ENCODE measurements at places on chromosomes 6 and 20.

DNA sequence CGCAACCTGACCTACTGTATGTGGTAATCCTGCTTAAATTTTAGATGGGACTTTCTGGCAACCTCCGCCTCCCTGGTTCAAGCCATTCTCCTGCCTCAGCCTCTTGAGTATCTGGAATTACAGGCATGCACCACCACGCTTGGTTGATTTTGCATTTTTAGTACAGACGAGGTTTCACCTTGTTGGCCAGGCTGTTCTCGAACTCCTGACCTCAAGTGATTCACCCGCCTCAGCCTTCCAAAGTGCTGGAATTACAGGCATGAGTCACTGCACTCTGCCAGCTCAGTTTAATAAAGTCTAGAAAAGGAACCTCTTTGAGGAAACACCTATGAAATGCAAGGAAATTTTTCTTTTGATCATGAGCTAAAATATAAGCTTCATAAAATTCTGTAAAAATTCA is 9.0 kb upstream of the PLCB4 start:
- no peak overlapping the region for H3K4me3 ChIP-seq
- H3K4me1 ChIP-seq = peaks cover 19% of the 10 kb centered on the region
- H3K27ac ChIP-seq = peak overlapping the region; percentile 59
- no peaks in the 10 kb centered on the region for H3K36me3 ChIP-seq

DNA sequence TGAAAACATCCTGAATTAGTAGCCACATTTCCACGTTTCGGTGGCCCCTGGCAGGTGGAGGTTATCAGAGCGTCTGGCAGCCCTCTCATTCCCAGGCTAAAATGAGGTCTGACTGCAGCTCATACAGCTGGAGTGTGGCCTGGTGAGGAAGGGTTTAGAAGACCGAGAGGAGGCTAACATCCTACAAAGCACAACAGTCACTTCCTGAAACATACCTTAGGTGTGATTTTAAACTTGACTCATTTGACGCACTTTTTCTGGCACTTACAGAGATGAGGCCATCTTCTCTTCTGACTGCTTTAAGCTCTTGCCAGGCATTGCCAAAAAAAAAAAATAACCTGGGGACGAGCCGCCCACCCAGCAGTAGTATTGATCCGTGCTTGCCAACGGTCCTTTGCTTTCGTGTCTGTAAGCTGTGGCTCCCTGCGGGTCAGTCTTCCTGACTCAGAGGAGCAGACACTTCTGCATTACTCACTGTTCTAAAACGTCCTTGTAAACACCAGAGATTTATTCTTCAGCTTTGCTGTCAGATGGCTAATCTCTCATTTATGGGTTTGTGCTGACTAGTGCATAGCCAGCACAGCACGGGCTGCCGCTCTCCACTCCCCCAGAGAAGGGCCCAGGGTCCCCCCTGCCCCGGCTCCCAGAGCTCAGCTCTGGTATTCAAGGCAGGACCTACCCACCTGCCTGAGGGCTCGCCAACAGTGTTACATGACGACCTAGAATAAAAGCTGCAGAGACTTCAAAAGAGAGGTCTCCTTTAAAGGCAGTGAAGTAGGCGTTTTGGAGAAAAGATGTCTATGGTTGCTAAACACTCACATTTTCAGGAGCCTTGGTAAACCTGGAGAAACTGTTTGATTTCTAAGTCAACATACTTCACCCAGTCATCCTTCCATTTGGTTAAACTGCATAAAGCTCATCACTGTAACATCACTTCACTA is 78.5 kb upstream of the FRMD1 start:
- no peak overlapping the region for H3K4me3 ChIP-seq
- peak overlapping the region; percentile 40 for H3K27ac ChIP-seq
- H3K27me3 ChIP-seq = no peaks in the 10 kb centered on the region
- peaks cover 4% of the 10 kb centered on the region for H3K4me1 ChIP-seq
- H3K36me3 ChIP-seq = no peaks in the 10 kb centered on the region

GRCh38 chr6:105873799-105874198 is 212.3 kb upstream of the PRDM1 start:
- no peak overlapping the region for H3K27ac ChIP-seq
- no peaks in the 10 kb centered on the region for H3K4me1 ChIP-seq
- no peak for DNase-seq
- H3K27me3 ChIP-seq = no peaks in the 10 kb centered on the region

GRCh38 chr6:129486327-129486726 is 223.7 kb downstream of the ARHGAP18 start:
- H3K27ac ChIP-seq = no peak overlapping the region
- no peaks in the 10 kb centered on the region for H3K36me3 ChIP-seq
- H3K4me3 ChIP-seq = no peak overlapping the region
- DNase-seq = no peak
- H3K27me3 ChIP-seq = no peaks in the 10 kb centered on the region

DNA sequence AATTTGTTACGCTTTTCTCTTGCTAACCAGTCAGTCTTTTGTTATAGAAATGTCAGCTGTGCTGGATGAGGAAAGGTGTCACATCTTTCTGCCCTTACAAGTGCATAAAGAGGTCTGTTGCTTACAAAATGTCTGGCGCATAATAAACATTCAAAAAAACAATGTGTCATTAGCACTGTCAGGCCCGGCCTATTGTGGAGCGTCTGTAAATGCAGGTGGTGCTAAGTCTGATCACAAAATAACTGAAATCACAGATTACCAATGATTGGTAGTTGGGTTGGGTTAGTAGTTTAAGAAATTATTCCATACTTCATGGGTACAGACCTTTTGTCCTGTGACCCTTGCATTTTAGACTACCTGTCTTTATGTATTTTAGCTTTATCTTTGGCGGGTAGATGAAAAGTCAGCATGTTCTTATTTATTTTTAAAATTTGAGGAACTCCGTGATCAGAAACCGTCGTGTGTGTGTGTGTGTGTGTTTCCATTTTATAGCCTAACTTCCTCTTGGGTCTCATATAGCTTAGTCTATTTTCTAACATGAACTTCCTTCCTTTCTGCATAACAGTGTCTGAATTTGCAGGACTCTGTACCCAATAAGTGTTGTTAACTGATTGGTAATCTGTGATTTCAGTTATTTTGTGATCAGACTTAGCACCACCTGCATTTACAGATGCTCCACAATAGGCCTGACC is 88.1 kb upstream of the IFNGR1 start:
- no peaks in the 10 kb centered on the region for H3K36me3 ChIP-seq
- DNase-seq = no peak
- H3K27me3 ChIP-seq = no peaks in the 10 kb centered on the region
- no peak overlapping the region for H3K4me3 ChIP-seq

GRCh38 chr20:11267131-11267761 is 593.4 kb upstream of the JAG1 start:
- no peaks in the 10 kb centered on the region for H3K36me3 ChIP-seq
- H3K27me3 ChIP-seq = no peaks in the 10 kb centered on the region
- H3K4me3 ChIP-seq = no peak overlapping the region
- peaks cover 20% of the 10 kb centered on the region for H3K4me1 ChIP-seq
- H3K27ac ChIP-seq = peak overlapping the region; percentile 82

DNA sequence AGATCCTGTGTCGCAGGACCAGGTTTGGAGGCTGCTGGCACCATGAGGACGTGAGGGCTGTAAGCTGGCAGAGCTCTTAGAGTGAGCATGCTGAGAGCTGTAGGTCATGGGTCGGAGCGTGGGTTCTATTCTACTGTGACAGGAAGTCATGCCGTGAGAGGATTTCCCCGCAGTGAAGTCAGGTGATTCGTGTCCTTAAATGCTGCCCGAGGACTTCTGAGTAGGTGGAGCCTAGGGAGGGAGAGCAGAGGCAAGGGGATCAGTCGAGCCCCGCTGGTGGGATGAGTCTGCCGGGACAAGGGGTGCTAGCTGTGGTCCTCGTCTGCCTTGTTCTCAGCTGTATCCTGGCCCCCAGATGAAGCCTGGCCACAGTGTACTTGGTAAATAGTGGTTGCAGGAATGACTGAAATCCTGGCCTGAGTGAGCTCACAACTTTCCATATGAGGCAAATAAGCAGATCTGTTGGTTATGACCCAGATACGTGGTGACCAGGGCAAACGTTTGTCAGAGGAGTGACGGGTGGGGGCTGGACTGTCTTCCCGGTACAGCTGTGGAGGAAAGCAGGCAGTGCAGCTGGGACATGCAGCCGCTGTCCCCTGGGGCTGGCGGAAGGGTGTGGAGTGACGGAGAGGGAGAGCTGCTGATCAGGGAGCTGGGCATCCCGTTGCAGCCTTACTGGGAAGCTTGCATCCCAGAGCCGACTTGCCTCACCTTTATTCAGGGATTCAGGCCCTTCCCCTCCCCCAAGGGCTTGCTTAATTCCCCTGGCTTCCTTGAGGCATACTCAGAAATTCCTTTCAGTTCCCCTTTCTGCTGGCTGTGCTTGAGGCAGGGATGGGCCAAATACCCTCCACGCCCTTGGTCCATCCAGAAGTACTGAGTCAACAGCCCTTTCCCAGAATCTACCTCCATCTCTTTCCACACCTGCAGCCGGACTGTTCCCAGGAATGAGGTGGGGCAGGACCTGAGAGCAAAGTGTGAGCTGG is 250.9 kb upstream of the RREB1 start:
- H3K4me3 ChIP-seq = no peak overlapping the region
- no peaks in the 10 kb centered on the region for H3K36me3 ChIP-seq
- peak overlapping the region; percentile 92 for H3K27ac ChIP-seq
- peak; percentile 91 for DNase-seq

- H3K36me3 ChIP-seq = no peaks in the 10 kb centered on the region
- H3K27me3 ChIP-seq = no peaks in the 10 kb centered on the region
- no peak overlapping the region for H3K27ac ChIP-seq
- no peak overlapping the region for H3K4me3 ChIP-seq
- H3K4me1 ChIP-seq = peaks cover 17% of the 10 kb centered on the region
- DNase-seq = peak; percentile 66
Measured at GRCh38 chr20:38875175-38875993, 50.8 kb upstream of the FAM83D start.

- H3K27me3 ChIP-seq = no peaks in the 10 kb centered on the region
- H3K4me1 ChIP-seq = no peaks in the 10 kb centered on the region
- H3K4me3 ChIP-seq = no peak overlapping the region
- no peak for DNase-seq
- no peak overlapping the region for H3K27ac ChIP-seq
Measured at GRCh38 chr20:60024245-60024644, 66.0 kb downstream of the CDH26 start.
